Activated CD4-positive, CD25-positive, alpha-beta regulatory T cell (primary cell): ENCODE measurements at places on chromosomes 7 and 10.

- DNase-seq: no peak
Measured at GRCh38 chr7:55144333-55145317, 125.8 kb downstream of the EGFR start.

DNA sequence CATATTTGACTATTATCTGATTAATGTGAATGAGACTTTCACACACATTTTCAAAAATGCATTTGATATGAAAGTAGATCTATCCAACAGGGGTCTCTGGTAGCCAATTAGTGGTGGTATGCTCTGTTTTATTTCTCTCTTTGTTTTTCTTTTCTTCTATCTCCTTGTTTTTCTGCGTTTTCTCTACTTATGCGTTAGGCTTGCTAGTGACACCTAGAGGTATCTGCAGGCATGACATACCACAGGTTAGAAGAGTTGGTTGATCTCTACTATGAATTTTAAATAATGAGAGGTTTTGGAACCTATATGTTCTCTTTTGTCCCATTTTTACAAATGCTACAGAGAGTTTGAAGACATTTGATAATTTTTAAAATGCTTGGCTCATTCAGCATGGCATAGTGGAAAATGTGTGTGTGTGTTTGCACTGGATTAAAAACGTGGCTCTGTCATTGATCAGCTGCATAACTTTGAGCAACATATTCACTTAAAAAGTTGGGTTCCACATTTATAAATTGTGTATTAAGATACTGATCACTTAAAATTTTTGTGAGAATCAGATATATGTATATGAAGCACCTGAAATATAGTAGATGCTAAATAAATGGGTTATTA, 28.1 kb upstream of the PLXDC2 start:
- no peak for DNase-seq

DNA sequence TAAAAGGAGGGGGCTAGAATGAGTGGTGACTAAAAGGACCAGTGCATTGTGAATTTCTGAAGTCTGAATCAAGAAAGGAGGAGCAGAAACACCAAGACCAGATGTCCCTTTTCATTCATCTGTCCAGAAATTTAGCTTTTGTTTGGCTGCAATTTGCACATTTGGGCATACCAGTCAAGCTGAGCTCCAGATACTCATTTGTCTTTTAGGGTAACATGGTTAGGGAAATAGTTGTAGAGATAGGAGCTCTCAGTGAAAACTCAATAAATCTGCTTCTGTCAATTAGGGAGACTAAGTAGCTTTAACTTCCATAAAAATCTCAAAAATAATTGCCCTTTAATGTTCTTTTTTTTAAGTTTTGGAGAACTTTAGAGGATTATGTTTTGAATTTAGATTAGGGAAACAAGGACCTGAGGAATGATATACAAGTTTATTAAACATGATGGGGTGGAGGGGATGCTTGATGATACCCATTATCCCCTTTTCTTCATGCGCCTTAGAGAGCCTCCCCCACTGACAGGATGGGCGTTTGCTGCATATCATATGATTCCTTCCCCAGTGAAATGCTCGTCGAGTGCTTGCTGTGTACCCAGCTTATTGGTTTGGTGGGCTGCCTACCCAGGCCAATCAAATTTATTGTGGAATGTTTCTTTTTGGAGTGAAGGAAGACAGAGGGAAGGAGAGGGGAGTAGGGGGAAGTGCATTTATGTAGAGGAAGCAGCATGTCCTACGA, 50.7 kb upstream of the RPA3 start:
- DNase-seq: no peak

GRCh38 chr7:28144266-28144665, 36.3 kb downstream of the JAZF1 start:
- no peak for DNase-seq

- no peak for DNase-seq
Measured at GRCh38 chr7:22268884-22269421, 88.0 kb downstream of the RAPGEF5 start.

DNA sequence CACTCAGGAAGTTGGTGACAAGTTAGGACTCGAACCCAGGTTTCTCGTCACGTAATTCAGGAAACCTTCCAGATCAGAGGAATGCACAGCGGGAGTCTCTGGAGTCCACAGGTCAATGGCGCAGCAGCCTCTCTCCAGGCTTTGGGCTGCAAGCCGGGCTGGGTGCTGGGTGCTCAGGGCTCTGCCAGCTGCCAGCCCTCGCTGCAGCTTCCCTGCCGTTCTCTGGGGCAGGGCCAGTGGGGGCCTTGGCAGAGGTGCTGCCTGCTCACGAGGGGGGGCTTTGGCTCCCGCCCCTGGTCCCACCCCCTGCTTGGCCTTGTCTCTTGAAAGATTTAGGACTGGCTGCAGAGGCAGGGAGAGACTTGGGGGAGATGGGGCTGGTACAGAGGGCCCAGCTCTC, at the start of gene TACR2:
TACR2 (minus strand) TSS at position 224 of the 400 bp plus-strand sequence. CDS start 595 bp downstream, outside the sequence.
- DNase-seq: no peak

DNA sequence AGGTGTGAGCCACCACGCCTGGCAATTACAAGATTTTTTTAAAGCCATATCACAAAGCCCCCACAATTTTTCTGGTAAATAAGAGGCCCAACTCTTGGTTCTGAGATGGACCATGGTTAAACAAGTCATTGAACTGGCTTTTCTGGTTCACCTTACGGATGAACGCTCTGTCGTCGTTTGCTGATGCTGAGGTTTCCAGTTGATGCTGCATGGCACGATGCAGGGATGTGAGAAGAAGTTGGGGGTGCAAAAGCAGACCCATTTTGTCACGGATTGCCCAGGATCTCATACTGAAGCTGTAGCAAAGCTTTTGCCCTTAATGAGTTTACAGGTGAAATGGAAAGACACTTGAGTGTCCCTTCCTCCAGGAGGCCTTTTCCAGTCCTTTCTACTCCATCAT, 2.0 kb upstream of the IL2RA start:
- DNase-seq: no peak

- no peak for DNase-seq
Measured at GRCh38 chr10:90834326-90834725, 23.5 kb downstream of the HTR7 start.

DNA sequence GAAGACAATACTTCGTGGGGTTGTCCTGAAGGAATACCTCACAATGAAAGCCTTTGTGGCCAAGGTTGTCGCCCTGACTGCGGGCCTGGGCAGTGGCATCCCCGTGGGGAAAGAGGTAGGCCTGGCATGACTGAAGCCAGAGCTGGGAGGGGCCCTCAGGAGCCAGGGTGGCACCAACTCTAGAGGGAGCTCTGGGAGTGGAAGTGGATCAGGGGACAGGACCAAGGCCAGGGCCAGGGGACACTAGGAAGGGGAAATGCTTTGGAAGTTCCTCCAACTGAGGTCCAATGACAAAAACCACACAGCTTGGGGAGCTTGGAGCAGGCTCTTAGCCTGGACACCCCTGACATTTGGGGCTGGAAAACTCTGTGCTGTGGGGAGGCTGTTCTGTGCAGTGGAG, 5.8 kb downstream of the CLCN1 start:
- DNase-seq: no peak

DNA sequence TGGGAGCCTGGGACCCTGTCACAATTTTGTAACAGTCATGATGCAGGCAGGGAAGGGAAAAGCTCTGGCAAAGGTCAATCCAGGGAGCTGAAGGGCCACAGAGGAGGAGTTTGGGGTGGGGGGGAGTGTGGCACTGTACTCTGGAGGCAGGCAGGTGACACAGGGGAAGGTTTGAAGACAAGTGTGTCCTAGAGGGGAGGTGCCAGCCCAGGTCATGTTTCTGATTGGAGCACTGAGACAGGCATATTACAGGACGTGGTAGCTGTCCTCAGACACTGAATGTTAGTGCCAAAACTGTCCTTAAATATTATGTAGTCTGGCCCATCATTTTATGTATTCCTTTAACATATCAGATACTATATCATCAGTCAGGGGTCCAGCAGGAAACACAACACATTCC, 75.6 kb upstream of the LRRC4 start:
- no peak for DNase-seq

DNA sequence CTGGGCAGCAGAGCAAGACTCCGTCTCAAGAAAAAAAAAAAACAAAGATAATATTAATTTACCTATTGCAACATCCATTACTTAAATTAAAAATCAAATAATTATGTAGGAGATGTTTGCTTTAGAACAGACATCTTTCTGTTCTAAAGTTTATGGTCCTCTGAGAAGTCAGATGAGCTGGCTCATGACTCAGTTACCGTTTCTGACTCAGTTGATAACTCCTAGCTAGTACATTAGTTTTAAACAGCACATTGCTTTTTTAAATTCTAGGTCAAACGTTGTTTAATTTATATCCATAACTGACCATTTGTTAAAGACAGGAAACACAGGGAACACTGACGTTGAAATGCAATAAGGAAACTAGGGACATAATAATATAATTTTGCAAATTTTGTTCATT, 162.7 kb downstream of the ETV1 start:
- no peak for DNase-seq

GRCh38 chr10:62924344-62924748, 108.2 kb upstream of the EGR2 start:
- no peak for DNase-seq

- DNase-seq: no peak
Measured at GRCh38 chr10:33341637-33342036, 7.2 kb upstream of the NRP1 start.

- DNase-seq: no peak
Measured at GRCh38 chr7:15485998-15486397, 75.8 kb downstream of the AGMO start.

- no peak for DNase-seq
Measured at GRCh38 chr7:121501566-121501965, 105.5 kb upstream of the FAM3C start.

DNA sequence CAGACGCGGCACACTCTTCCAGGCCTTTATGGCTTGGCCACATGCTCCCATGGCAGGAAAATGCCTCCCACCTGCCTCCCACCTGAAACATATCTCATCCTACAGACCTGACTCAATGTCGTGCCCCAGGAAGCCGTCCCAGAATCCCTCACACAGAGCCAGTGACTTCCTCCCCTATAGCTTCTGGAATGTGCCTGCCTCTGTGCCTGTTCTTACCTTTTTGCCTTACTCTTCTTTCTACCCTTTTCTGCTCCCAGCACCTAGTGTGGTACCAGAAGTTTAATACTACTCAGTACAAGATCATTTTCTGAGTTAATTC, 123.9 kb upstream of the STK17A start:
- DNase-seq: no peak

DNA sequence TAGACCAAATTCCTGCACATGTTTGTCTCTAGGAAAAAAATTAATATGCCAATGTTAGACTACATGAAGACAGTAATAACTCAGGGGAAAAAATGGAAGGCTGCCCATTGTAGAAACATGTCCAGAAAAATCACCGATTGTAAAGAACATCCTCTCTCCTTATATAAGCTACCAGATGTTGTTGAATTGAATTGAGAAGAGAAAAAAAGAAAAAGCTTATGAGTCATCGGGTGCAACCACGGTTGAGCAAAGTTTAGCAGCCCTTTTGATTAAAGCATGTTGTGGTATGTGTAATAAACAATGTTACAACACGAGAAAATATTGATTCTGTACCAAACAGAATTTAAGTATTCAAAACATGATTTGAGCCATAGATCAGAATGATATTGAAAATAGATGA, 102.3 kb upstream of the ARHGAP21 start:
- no peak for DNase-seq

DNA sequence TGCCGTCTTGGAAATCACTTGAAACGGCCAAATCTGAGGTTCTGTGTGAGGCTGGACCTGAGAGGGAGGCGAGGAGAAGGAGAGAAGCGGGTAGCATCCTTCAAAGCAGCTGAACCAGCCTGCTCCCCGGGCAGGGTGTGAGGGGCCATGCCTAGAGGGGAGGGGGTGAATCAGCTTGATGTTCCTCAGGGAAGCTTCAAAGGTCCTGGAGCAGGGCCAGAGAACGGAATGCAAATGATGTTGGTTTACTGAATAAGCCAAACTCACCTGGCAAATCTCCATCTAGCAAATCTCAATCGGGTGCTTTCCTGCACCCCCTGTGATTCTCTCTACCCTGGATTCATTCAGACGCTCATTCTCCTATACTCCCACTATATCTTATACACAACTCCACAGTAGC, 226.9 kb downstream of the WDR11 start:
- DNase-seq: no peak

DNA sequence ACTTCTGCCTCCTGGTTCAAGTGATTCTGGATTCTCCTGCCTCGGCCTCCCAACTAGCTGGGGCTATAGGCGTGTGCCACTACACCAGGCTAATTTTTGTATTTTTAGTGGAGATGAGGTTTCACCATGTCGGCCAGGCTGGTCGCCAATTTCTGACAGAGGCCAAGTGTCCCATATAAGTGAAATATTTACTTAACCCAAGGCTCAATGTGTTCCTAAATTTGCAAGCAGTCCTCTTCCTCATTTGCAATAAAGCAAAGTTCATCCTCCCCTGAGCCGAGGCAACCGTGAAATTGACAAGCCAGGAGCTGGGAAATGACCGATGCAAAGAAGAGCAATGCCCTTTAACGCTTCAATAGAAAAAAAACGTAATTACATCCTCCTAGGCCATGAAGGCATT, 347.7 kb downstream of the FRMD4A start:
- no peak for DNase-seq

GRCh38 chr7:39714447-39715091, 91.2 kb downstream of the RALA start:
- DNase-seq: no peak

- no peak for DNase-seq
Measured at GRCh38 chr7:13044309-13044708, 356.9 kb downstream of the ARL4A start.

DNA sequence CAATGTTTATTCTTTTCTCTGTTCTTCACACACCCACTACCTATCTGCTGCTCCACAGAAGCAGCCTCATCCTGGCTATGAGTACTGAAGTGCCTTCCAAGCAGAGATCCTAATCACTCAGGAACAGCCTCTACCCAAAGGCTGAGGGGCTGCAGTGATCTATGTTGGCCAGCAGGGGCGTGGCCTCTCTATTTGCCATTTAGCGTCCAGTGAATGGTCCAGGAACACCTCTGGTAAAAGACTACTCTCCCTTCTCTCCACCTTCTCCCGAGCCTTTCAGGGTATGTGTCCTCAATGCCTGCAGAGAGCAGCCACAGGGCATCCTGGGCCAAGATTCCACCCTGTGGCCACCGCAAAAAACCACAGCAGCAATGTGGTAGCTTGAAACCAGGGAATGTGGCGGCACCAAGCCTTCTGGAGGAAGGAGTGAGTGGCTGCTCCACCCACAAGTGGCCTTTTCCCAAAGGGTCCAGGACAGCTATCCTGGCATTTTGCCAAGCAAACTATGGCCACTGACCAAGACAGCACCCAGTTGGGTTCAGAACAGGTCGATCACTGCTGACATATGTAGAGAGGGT, 70.9 kb downstream of the SYPL1 start:
- no peak for DNase-seq

DNA sequence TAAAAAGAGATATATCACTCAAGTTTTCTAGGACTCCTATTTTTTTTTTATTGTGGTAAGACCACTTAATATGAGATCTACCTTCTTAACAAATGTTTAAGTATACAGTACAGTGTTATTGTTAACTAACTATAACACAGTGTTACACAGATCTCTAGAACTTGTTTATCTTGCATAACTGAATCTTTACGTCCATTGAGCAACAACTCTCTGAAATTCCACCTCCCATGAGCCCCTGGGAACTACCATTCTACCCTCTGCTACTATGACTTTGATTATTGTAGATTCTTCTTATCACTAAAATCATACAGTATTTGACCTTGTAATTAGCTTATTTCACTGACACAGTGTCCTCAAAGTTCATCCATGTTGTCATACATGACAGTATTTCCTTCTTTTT, 22.5 kb upstream of the REEP3 start:
- DNase-seq: no peak
